ENCODE measurements at places on chromosomes 1 and 21.

GRCh38 chr21:28798798-28799197, 193.9 kb downstream of the LTN1 start:
- DNase-seq = no peak

- no peak for DNase-seq
Observed at GRCh38 chr1:79043506-79043905, 37.0 kb upstream of the ADGRL4 start.

- no peak for DNase-seq
Observed at GRCh38 chr1:19941206-19941568, 17.8 kb upstream of the PLA2G2E start.

GRCh38 chr1:107793896-107794453, 171.0 kb downstream of the VAV3 start:
- no peak for DNase-seq

DNA sequence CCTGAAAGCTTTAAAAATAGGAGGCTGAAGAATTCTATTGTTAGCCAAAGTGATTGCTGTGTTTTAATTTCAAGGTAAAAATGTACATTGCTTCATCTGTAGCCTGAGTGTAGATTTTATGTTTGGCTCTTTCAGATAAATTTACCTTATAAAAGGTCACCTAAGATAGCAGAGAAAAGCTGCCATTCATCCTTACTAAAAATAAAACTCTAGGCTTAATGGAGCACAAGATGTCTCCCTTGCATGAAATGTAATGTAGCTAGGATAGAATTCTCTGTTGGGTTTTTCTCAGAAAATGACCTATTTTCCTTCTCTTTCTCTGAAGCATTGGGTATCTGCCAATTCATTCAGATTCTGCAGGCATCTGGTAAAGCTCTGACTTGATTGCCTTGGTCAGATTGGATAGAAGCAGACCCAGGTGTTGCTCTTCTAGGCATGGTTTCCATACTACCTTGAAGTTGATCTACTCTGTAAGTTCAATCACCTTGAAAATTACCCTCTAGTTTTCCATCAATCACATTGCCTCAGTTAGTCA, 176.6 kb upstream of the GORAB start:
- no peak for DNase-seq

- DNase-seq = no peak
Observed at GRCh38 chr1:117286145-117286544, 75.4 kb upstream of the VTCN1 start.

DNA sequence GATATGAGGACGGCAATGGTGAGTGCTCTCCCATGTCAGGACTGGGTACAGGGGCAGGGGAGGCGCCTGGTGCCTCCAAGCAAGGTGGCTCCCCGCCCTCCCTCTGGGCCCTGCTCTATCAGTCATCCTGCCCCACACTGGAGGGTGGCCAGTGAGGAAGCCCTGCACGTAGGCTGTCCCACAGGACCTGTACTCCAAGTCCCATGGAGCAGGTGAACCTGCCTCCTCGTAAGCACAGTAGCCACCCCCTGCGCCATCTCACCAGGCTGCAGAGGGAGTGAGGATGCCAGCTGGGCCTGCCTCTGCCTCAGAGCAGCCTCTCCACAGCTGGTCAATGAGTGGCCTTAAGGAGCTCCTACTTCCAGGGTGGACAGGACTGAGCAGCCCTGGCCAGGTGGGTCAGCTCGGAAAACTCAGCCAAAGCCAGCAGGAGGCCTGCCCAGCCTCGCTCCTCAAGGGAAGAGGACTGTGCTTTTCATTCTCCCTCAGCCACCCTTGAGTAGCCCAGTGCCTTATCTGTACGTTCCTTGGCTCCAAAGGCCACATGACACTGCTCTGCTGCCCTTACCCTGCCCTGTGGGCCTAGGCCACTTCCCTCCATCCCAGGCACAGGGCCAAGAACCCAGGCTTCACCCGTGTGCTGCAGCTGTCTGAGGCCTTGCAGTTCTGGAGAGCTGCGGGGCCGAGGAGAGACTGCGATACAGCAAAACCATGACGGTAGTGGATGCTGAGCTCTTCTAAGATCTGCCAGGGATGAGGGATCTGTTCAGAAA, 39.6 kb downstream of the SLC45A1 start:
- DNase-seq = no peak

GRCh38 chr1:107877745-107878144, 87.2 kb downstream of the VAV3 start:
- no peak for DNase-seq

GRCh38 chr1:236759252-236759859, 35.7 kb upstream of the MTR start:
- no peak for DNase-seq
